GM13976 (cell line): ENCODE measurements at places on chromosomes 5 and 9.

DNA sequence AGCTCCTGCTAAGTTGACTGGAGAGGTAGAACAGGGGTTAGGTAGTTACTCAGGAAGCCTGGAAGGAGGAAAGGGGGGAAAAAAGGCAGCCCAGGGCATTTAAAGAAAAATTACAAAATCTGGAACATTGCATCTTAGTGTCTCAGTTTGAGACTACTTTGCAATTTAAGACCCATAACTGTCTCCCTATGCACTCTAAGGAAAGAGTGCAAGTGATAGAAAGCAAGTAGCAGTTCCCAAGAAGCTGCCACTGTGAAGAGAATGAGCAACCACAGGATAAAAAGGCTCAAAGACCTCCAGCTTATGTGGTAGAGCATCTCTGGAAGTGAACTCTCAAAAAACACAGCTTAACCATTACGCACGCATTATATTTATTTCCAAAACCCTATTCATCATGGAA lies 141.8 kb downstream of the SLCO4C1 start:
- DNase-seq, result no peak

DNA sequence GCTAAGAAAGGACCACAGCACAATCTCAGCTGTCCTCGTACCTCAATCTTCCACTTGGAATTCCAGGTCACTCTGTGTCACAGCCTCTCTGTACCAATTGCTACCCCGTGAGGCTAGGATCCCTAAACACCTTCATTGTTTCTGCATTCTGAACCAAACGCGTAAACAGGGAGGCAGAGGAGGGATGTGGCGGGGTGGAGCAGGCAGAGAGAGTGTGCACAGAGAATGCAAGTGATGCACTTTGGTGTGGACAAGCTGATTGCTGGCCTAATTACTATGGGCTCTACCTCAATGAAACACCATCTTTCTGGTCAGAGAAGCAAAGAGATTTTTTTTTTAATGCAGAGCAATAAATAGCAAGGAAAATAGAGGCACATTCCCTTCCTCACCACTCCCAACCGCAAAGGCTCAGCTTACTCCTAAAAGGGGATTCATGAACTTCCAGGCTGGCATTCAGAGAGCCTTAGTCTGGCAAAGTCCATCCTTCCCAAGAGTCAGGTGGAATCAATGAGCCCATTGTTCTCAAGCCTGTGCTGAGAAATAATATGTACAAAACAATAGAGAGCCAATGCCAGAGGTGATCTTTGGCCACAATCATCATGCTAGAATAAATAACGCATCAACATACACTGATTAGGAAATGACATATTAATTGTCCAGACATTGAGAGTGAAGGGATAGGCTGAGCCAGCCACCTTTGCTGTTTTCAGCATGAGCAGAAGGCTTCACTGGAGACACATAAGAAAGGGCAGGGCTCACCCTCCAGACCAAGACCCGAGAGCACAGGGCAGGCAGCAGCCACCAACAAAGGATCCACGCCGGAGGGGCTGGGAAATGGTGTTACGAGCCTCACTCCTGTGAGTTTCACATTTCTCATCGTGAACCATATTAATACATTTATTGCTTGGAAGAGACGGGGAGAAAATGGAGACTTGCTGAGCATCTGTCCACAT lies 278.8 kb downstream of the ENC1 start:
- no peak for DNase-seq

GRCh38 chr5:127076315-127077129 lies 3.2 kb upstream of the C5orf63 start:
- DNase-seq, result no peak

DNA sequence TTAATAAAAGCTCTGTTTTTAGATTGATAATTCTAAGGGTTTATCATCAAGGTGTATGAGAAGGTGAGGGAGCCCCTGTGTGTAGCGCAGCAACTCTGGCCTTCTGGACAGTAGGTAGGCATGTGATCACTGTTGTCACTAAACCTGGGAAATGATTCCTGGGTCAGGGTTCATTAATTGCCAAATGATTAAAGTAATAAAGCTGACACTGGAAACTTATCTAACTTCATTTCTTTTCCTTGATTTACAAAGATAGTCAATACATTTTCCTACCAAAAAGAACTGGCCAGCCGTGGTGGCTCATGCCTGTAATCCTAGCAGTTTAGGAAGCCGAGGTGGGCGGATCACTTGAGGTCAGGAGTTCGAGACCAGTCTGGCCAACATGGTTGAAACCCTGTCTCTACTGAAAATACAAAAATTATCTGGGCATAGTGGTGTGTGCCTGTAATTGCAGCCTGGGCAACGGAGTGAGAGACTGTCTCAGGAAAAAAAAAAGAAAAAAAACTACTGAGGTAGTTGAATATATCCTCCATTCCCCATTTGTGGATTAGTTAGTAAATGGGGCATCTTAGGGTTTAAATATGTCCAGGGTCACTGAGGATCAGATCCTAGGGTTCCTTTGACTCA lies 2.4 kb downstream of the EHMT1 start:
- no peak for DNase-seq

GRCh38 chr5:146369691-146370090 lies 31.1 kb downstream of the POU4F3 start:
- DNase-seq, result no peak

GRCh38 chr9:19554529-19554928 lies 145.7 kb downstream of the ACER2 start:
- no peak for DNase-seq

DNA sequence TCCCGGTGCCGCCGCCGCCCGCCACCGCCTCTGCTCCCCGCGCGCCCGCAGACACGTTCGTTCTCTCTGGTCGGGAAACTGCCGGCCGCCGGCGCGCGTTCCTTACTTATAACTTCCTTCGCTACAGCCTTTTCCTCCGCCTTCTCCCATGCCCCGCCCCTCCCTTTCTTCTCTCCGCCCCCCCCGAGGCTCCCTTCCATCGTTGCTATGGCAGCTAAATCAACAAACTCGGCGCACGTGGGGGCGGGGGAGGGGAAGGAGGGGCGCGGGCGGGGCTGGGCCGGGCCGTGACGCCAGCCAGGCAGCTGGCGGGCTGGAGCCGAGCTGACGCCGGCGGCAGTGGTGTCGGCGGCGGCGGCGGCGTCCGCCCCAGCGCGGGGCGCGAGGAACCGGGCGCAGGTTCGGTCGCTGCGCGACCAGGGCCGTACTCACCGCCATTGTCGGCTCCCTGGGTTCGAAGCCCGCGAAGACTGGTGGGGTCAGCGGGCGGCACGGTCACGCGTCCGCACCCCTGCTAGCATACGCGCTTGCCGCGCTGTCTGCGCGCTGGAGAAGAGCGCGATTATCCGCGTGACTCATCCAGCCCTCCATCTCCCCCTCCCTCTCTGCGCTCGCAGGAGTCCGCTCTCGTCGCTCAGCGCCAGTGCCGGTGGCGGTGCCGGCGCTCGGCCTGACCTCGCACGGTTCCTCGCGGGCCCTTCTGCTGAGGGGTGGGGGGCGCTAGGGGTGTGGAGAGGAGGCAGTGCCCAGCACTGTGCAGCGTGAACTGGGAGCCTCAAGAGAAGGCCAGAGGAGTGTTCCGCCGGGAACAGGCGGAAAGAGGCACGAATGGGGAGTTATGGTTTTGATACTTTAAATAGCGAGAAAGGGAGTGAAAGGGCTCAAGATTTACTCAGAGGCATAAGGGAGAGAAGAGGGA lies at the start of gene KLF4:
Gene KLF4, minus strand, starts transcription at position 83 of the 919 bp plus-strand sequence. CDS start 597 bp downstream, outside the sequence.
- DNase-seq, result peak; percentile 93

GRCh38 chr9:94654165-94654894 lies 15.0 kb upstream of the FBP1 start:
- DNase-seq, result no peak

GRCh38 chr5:178314061-178314660 lies 81.6 kb upstream of the PHYKPL start:
- no peak for DNase-seq

DNA sequence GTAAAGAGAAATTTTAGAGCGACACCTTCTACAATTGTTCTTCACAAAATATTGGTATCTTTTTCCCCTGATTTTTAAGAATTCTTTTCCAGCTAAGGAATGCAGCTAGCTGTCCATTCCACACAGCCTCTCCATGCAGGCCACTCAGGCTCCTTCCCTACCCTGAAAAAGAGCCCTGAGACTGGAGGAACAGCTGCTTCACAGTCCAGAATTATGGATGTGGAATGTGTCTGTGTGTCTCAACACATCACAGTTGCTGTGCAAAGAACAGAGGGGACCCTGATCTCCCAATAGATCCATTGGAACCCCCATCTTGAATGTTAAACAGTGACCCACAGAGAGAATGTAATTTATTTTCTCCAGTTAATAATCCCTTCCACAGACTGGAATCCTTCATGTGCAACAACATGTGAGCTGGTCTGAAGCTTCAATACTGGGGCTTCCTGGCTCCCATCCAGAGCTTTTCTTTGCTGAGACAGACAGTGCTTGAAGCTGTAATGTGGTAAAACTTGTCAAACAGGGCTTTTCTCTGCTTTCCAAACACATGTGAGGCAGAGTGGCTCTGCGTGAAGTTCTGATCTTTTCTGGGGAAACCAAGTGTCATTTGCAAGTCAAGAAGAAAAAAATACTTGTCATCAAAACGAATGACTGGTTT lies 53.3 kb upstream of the SMC5 start:
- no peak for DNase-seq

DNA sequence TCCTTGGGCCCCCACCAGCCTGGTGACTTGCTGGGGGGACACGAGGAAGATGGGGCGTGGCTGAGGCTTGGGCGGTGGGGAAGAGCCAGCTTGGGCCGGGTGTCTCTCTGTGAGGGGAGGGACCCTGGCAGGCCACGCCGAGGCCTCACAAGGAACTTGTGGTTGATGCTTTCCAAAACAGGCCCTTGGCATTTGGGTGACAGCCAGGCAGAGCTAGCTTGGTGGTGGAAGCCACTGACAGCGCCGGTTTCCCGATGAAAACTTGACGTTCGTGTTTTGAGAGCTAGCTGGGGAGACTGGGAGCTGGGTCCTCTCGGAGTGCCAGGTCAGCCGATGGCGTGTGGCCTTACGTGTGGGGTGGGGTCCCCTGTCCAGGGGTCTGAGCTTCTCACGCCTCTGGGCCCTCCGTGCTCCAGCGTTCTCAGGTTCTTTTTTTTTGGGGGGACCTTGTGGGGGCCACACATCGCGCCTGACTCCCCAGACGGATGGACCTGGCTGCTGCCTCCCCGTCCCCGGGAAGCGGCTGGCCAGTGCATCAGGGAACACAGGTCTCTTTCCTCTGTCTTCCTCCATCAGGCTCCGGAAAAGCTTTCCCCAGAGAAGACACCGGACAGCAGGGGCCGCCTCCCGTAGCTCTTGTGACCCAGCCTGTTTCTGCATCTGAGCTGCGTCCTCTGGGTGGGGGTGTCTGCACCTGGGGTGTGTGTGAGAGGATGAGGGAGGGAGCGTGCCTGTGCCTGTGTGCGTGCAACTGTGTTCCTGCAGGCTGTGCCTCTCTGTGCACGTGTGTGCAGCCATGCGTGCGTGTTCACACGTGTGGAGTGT lies 129.3 kb upstream of the LPCAT1 start:
- no peak for DNase-seq

GRCh38 chr5:171513591-171513990 lies 94.1 kb downstream of the FGF18 start:
- DNase-seq, result no peak

DNA sequence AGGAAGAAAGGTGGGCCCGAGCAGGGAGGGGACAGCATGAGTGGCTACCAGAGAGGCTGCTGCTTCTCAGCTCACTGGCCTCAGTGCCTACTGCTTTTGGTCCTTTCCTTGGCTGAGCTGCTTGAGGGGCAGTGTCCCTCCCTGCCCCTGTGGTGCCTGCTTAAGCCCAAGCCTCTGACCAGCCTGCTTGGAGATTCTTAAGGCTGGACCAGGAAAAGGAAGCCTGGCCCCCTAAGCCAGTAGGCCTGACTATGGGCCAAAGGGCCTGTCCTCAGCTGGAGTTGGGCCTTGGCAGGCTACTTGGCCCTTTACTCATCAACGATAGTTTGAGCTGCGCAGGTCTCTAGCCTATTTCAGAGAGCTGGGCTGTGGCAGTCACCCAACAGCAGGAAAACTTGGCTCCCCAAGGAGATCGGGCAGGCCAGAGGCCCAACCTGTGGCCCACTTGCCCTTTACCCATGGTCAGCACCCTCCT lies 24.9 kb downstream of the TCF7 start:
- DNase-seq, result no peak

DNA sequence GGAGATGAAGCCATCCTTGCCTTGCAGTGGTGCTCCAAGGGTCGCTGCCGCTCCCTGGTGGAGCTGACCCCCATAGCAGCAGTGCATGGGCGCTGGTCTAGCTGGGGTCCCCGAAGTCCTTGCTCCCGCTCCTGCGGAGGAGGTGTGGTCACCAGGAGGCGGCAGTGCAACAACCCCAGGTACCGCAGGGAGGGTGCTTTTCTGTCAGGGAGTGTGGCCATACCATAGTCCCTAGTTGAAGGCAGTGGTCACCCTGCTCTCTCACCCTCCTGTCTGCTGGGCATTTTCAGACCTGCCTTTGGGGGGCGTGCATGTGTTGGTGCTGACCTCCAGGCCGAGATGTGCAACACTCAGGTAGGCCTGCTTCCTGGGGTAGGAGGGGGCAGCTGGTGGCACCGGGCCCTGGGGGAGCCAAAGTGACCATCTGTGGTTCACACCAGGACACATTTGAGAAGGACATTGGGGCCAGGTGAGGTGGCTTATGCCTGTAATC lies 11.2 kb downstream of the ADAMTS13 start:
- no peak for DNase-seq

- DNase-seq, result no peak
These were observed 6.9 kb upstream of the ZBTB5 start for GRCh38 chr9:37471942-37472684.

GRCh38 chr5:95075111-95075510 lies 209.8 kb downstream of the MCTP1 start:
- no peak for DNase-seq

- DNase-seq, result no peak
These were observed 13.0 kb upstream of the SARDH start for GRCh38 chr9:133750982-133751649.

GRCh38 chr9:123741214-123741613 lies 188.7 kb downstream of the DENND1A start:
- no peak for DNase-seq

DNA sequence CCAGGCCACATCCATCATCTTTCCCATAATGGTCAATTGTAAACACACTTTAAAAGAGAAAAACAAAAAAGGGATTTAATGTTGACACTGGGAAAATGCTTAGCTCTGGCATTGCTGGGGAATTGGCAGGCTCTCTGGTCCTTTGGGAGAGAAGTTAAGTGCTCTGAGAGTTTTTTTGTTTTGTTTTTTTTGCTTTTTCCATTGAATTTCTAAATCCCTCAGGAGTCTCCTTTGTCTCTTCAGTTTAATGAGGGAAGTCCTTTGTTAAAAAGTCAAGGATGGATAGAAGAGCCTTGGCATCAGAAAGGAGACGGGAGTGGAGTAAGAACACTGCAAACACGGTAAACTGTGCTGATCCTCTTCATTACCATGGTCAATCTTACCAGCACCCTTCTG lies 7.1 kb upstream of the HAND1 start:
- no peak for DNase-seq

DNA sequence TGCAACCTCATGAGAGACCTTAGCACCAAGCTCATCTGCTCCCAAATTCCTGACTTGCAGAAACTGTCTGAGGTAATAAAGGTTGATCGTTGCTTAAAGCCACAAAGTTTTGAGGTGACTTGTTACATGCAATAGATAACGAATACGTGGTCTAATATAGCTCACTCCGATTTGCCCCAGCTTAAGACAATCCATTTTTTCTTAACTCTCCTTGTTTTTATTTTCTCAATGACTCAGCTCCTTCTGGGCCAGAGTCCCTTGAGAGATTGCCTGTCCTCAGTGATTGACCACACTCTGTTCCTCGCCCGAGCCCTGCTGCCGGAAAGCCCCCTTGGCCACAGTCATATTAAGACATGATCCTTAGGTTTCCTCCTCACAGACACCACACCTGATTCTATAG lies 63.7 kb upstream of the FANCC start:
- no peak for DNase-seq

- DNase-seq, result no peak
These were observed 121.9 kb upstream of the STK32A start for GRCh38 chr5:147112899-147113298.

GRCh38 chr5:3701694-3702093 lies 106.1 kb downstream of the IRX1 start:
- no peak for DNase-seq
